ENCODE measurements at places on chromosomes 12 and 14.

DNA sequence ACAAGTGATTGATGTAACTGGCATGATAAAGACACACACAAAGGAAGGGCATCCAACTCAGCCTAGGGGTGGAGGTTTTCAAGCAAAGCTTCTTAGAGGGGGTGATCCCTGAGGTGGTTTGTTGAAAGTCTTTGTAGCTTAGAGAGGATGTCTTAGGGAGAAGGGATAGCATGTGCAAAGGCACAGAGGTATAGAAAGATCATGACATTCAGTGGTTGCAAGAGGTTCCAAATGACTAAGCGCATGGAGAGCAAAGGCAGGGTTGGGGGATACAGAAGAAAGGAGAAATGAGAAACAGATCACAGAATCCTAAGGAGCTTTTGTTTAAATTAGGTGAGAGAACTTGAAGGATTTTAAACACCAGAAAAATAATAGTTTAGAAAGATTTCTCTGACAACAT is 5.2 kb upstream of the CCT2 start:
- DNase-seq: no peak

DNA sequence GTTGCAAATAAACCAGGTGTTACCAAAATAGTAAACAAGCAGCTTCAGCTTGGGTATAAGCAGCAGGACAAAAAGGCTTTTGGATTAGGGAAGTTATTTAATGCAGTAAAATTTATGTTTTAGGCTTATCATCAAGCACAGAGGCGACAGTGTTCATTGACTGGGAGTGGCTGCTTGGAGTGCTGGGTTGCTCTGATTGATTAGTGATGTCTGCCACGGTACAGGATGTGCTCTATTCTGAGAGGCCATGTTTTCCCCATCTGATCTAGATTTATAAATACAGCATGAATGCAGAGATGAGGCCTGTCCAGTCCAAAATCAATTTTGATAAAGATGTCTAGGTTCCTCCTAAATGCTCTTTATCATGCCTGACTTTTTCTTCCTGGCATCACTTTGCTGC is 83.5 kb downstream of the MAP1LC3B2 start:
- no peak for DNase-seq

DNA sequence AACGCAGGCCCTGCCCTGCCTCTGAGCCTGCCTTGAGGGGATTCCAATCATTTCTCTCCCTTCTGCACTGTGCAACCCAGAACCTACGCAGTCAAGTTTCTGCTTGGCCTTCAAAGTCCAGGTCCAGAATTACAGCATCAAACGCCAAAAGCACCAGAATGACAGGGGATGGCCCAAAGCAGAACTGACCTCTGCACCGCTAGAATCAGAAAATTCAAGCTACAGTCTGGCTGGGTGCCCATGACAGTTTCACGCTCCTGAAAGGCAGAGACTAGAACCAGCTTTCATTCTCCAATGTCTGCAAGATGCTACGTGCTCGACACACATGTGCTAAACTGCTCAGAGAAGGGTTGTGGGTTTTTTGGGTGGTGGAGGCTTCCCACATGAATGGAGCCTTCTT is 4.1 kb downstream of the CLMN start:
- DNase-seq: no peak

DNA sequence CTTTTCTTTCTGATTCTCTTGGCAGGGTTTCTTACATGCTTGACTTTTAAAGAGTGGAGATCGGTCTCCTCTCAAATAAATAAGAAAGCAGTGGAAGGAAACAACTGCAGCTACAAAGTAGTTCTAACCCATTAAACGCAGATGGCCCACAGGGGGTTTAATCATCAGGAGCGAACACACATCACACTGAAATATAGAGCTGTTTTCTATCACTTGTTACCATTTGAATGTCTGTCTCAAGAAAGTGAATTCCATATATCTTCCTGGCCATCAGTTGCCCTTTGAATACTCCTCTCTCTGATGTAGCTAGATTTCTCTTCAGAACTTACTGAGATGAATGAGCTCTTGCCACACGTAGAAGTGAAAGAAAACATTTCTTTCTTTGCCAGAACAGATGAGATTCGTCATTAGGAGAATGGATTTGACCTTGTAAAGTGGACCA is 29.1 kb downstream of the ALX1 start:
- DNase-seq: no peak

DNA sequence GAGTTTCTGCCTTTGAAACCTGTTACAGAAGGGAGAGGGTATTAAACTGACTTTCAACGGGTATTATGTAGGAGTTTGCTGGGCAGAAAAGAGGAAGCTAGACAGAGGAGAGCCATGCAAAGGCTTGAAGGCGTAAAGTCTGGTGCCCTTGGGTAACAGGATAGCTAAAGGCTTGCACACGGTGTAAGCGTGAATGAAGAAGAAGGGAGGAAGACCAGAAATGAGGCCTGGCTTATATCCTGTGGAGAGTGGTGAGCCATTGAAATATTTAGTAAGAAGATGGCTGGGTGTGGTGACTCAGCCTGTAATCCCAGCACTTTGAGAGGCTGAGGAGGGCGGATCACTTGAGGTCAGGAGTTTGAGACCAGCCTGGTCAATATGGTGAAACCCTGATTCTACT is 22.6 kb downstream of the SUDS3 start:
- DNase-seq: no peak
